NCI-H1436 treated with DMSO at 0.1 percent for 48 hours (cell line): ENCODE measurements at places on chromosomes 16 and 17.

- DNase-seq: no peak
Observed at GRCh38 chr17:79024901-79025737, 1.1 kb downstream of the C1QTNF1 start.

GRCh38 chr17:82699551-82699950 is 1.1 kb upstream of the RAB40B start:
- DNase-seq: no peak

DNA sequence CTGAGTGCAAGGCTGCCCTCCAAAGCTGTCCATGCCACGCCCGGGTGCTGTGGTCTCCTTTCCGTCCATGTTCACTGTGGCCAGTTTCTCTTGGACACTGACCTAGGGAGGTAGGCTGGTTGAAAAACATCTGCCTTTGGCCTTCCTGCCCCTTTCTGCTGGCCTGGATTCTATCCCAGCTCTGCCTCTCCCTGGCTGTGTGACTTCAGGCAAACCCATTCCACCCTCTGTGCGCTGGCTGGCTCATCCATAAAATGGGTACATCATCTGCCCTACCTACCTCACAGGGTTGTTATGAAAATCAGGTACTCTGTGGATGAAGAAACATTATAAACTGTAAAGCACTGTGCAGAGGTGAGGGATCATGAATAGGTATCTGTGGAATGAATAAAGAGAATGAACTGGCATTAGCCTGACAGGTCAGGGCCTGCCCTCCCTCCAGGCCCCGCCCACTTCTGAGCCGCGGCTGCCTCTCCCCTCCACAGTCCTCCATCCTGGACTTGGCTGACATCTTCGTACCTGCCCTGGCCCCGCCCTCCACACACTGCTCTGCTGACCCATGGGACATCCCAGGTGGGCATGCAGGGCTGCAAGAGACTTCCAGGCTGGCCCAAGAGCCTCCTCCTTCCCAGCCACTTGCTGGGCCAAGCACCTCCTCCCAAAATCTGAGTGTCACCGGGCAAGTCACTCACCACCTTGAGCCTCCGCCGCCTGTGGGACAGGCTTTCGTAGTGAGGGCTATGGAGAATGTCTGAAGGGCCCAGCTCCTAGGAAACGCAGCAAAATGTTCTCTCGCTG is 7.0 kb upstream of the SPATA20 start:
- DNase-seq: no peak

DNA sequence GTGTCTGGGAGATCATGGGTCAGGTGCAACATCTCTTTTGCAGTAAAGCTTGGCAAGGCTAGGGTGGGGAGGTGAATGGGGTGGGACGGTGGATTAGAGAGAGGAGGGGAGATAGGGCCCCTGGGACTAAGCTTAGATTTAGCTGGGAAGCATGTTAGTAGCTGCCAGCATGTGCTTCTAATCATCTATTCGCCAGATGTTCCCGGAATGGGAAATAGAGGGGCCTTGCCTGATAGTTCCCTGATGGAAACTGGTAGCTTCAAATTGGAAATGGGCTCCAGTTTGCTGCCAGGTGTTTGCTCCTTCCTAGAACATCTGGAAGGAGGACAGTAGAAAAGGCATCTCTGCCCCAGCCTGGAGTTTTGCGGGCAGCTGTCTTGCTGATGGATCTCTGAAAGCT is 176.1 kb downstream of the CCDC182 start:
- no peak for DNase-seq

GRCh38 chr17:51398128-51398525 is 137.8 kb downstream of the UTP18 start:
- no peak for DNase-seq

GRCh38 chr17:42131981-42132432 is 9.4 kb downstream of the HSPB9 start:
- DNase-seq: no peak

GRCh38 chr17:81314398-81315081 is 19.4 kb upstream of the SLC38A10 start:
- DNase-seq: no peak

DNA sequence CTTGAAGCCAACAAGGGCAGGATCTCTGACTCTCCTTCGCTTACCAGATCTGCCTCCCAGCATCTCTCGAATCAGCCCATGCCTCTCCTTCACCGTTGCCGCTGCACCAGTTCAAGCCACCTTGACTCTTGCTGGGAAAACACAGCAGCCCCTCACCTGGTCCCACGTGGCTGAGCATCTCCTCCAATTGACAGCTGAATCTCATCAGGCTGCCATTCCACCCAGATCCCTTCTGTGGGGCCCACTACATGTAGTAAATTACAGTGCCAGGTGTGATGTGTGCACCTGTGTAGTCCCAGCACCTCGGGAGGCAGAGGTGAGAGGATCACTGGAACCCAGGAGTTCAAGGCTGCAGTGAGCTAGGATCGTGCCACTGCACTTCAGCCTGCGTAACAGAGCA is 37.8 kb upstream of the C16orf78 start:
- no peak for DNase-seq

- DNase-seq: no peak
Observed at GRCh38 chr16:56530872-56531271, 11.0 kb upstream of the BBS2 start.

DNA sequence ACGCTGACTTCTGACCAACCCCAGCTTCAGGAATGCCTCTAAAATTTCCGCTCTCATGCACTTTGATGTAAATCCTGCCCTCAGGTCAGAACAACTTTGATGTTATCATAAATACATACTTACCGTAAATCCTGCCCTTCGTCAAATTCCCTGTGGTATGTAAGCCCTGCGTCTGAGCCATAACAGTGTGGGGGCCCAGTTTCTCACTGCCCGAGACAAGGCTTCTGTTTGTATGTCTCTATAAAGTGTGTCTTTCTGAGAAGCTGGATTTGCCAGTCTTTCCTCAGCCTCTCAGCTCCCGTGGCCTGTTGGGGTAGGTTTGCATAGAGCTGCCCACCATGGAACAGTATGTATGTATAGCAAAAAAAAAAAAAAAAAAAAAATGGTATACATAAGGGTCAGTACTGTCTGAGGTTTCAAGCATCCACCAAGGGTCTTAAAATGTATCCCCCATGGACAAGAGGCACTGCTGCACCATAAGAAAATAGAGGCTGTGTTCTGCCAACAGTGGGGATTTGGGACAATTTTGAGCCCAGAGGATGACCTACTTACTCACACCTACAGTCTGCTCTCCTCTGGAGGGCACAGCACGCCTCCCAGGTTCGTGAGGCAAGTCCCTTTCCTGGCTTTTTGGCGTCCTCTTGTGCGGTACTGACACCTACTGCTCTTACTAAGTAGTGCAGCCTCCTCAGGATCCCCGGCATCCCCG is 17.5 kb downstream of the PRMT7 start:
- peak; percentile 19 for DNase-seq

DNA sequence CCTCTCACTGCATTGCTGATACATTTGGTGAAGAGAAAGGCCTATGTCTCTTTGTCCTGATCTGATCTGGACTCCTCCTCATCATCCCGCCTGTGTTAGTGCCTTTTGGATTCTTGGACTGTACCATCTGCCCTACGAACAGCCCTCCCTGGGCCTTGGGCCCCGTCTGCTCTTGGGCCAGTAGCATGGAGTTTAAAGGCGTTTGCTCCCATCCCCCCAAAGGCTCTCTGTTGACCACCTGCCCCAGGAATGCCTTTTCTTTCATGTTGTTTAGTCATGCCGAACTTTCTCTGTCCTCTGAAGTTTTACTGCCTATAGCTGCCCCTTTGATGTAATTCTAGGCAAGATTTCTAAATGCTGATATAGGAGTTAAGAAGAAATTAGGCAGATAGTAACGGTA is 30.9 kb upstream of the MEAK7 start:
- DNase-seq: no peak
